ENCODE measurements at places on chromosomes 13 and 19. TPM values are rescaled to one million over a fixed set of nuclear protein-coding genes. Genes with fewer than 3 reads are reported as not detected.

The SELENOV gene
- not detected for total RNA-seq

The ETHE1 gene
- 15.2 TPM for total RNA-seq

The NANOS3 gene
- 0.68 TPM for total RNA-seq

The IRGQ gene
- total RNA-seq, result 16.2 TPM

The APOC4 gene
- total RNA-seq, result not detected

The CAPN12 gene
- total RNA-seq, result not detected

The SIGLEC8 gene
- total RNA-seq, result 0.08 TPM

The KIR3DL2 gene
- total RNA-seq, result not detected

The ERVV-1 gene
- total RNA-seq, result not detected

The ZNF765 gene
- total RNA-seq, result 4.6 TPM

The SLC25A30 gene
- total RNA-seq, result 150 TPM

The ATP4B gene
- total RNA-seq, result not detected

The ZNF274 gene
- 17.8 TPM for total RNA-seq

The C19orf38 gene
- total RNA-seq, result 1.5 TPM

The ICAM4 gene
- 0.30 TPM for total RNA-seq

The USHBP1 gene
- 7.6 TPM for total RNA-seq

The ZBTB32 gene
- total RNA-seq, result not detected

The RNF113B gene
- total RNA-seq, result not detected

The SPTBN4 gene
- 5.1 TPM for total RNA-seq

The C19orf67 gene
- not detected for total RNA-seq

The ERICH6B gene
- total RNA-seq, result not detected

The TRAPPC2B gene
- 9.7 TPM for total RNA-seq

The ZNF737 gene
- 6.0 TPM for total RNA-seq

The LACC1 gene
- total RNA-seq, result 4.9 TPM

The CGB2 gene
- not detected for total RNA-seq

Data from Right ventricle myocardium inferior (tissue), 1 donor.